ENCODE measurements at places on chromosomes 7 and 10.

DNA sequence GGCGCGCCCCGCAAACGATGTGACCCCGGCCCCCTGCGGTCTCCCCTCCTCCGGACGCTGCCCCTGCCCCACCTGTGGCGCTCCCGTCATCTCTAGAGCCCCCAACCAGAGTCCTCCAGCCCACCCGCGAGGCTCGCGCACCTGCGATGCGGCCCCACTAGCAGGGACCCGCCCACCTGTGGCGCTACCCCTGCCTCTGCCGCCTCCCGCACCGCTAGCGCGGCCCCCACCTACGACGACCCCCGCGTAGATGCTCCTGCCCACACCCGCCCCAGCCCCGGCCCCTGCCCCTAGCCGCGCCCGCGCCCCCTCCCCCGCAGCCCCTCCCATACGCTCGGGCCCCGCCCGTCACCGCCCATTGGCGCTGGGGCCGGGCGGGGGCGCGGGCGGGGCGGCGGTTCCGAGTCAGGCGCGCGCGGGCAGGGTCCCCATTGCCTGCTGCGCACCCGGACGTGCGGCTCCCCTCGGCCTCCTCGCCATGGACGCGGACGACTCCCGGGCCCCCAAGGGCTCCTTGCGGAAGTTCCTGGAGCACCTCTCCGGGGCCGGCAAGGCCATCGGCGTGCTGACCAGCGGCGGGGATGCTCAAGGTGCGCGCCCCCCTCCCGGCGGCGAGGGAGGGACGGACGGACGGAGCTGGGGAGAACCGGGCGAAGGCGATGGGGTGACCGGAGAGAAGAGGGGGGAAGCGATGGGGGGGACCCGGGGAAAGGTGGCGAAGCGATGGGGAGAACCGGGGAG is at the start of gene PFKP:
Gene PFKP, plus strand, starts transcription at position 431 of the 741 bp plus-strand sequence. Its CDS starts 48 bp downstream, at position 479.
- no peak for DNase-seq

- no peak for DNase-seq
Measured at GRCh38 chr7:69018200-69018599, 580.1 kb upstream of the AUTS2 start.

DNA sequence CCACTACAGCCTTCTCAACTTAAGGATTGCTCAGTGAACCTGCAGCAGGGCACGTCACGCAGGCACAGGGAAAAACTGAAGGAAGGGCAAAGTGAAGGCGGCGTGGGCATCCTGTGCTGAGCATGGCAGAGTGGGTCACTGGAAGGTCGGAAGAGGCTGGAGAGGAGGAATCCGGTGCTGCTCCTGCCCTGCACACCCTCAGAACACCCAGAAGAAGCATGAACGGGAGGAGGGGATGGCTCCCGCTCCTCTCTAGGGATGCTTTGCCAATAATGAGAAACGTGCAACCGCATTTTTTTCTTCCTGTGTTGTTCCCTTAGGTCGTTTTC is 175.1 kb downstream of the TNS3 start:
- DNase-seq: no peak

GRCh38 chr7:17313194-17313593 is 14.7 kb downstream of the AHR start:
- DNase-seq: peak; percentile 71

DNA sequence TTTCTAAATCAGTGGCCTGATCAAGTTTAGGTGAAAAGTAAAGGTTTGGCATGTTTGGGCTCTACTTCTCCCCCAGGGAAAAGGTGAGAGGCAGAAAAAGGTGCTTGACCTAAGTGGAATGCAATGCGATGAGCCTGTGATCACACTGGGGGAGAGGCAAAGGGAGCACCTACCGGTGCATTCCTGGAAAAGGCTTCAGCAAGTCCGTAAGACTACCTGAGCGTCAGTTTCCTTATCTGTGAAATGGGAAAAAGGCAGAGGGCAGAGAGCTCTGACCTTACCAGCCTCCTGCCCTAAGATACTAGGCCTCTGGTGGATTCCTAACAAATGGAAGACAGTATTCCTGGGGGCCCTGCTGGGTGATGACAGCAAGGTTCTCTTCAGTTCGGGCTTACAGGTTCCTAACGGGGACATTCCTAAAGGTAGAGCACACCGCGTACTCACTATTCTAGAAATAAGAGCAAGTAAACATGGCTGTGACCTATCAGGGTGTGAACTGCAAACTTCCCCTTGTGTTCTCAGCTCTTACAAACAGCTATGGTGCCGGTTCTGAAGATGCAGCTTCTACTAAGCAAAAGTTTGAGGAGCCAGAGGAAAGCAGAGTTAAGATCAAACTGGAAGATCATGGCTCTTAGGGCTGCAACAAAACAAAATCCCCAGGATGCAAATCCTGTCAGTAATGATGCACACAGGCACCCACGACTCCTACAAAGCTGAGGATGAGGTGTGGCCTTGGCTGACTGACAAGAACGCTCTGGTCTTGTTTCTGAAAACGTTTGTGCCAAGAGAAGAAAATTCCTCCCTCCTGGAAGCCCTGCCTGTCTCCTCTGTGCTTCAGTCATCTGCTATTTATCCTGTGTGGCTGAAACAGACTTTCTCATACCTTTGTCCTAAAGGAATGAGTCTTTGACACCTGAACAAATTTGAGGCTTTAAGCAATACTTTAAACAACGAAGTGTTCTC is 13.3 kb upstream of the ACSL5 start:
- DNase-seq: no peak

Data from kidney capillary endothelial cell (primary cell).